ENCODE measurements at places on chromosomes 12 and 14.

- no peak for DNase-seq
Measured at GRCh38 chr12:48070033-48070432, 35.8 kb downstream of the SENP1 start.

GRCh38 chr14:69226178-69226577 lies 33.8 kb upstream of the GALNT16 start:
- no peak for DNase-seq

GRCh38 chr14:75064205-75064567 lies 362 bp upstream of the ACYP1 start:
- DNase-seq = no peak

GRCh38 chr14:79783041-79783440 lies 428.3 kb downstream of the DIO2 start:
- no peak for DNase-seq

- DNase-seq = no peak
Measured at GRCh38 chr12:46585854-46586621, 213.5 kb upstream of the SLC38A2 start.

GRCh38 chr12:9698681-9699080 lies 29.2 kb downstream of the CLEC2D start:
- DNase-seq = no peak

DNA sequence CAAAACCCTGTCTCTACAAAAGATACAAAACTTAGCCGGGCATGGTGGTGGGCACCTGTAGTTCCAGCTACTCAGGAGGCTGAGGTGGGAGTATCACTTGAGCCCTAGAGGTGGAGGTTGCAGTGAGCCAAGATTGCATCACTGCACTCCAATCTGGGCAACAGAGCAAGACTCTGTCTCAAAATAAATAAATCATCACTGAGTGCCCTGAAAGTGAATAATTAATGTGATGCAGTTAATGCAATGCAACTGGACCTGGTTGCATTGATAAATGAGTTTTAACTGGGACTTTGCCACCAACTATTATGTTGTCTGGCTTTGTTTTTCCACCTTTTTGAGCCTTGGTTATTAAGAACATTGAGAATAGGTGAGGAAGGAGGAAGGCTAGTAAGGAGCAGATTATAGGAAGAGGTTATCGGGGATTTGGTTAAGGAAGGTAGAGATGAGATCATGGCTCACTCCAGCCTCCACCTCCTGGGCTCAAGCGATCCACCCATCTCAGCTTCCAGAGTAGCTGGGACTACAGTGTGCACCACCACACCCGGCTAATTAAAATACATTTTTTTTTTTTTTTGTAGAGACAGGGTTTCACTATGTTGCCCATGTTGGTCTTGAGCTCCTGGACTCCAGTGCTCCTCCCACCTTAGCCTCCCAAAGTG lies 8.0 kb downstream of the BORCS5 start:
- no peak for DNase-seq

- no peak for DNase-seq
Measured at GRCh38 chr14:28690029-28690692, 76.4 kb upstream of the FOXG1 start.

GRCh38 chr12:32893043-32893442 lies 3.5 kb downstream of the PKP2 start:
- DNase-seq = no peak

All from effector CD4-positive, alpha-beta T cell (primary cell).